Aorta (tissue), 5 donors: ENCODE measurements at places on chromosomes 6 and 20.

- no peak overlapping the region for H3K4me3 ChIP-seq
- no peaks in the 10 kb centered on the region for H3K36me3 ChIP-seq
- no peak for DNase-seq
- no peak overlapping the region for H3K27ac ChIP-seq
- H3K4me1 ChIP-seq: no peaks in the 10 kb centered on the region
These were observed 248.4 kb downstream of the PACRG start for GRCh38 chr6:162976141-162976540.

- no peak for DNase-seq
- no peaks in the 10 kb centered on the region for H3K27me3 ChIP-seq
- no peak overlapping the region for H3K27ac ChIP-seq
- no peaks in the 10 kb centered on the region for H3K36me3 ChIP-seq
These were observed 24.1 kb downstream of the ZHX3 start for GRCh38 chr20:41293269-41294037.

- DNase-seq: no peak
- no peaks in the 10 kb centered on the region for H3K27me3 ChIP-seq
- no peaks in the 10 kb centered on the region for H3K36me3 ChIP-seq
- no peak overlapping the region for H3K27ac ChIP-seq
- H3K4me1 ChIP-seq: no peaks in the 10 kb centered on the region
- H3K4me3 ChIP-seq: no peak overlapping the region
These were observed 91.7 kb upstream of the HDDC2 start for GRCh38 chr6:125393449-125393858.

DNA sequence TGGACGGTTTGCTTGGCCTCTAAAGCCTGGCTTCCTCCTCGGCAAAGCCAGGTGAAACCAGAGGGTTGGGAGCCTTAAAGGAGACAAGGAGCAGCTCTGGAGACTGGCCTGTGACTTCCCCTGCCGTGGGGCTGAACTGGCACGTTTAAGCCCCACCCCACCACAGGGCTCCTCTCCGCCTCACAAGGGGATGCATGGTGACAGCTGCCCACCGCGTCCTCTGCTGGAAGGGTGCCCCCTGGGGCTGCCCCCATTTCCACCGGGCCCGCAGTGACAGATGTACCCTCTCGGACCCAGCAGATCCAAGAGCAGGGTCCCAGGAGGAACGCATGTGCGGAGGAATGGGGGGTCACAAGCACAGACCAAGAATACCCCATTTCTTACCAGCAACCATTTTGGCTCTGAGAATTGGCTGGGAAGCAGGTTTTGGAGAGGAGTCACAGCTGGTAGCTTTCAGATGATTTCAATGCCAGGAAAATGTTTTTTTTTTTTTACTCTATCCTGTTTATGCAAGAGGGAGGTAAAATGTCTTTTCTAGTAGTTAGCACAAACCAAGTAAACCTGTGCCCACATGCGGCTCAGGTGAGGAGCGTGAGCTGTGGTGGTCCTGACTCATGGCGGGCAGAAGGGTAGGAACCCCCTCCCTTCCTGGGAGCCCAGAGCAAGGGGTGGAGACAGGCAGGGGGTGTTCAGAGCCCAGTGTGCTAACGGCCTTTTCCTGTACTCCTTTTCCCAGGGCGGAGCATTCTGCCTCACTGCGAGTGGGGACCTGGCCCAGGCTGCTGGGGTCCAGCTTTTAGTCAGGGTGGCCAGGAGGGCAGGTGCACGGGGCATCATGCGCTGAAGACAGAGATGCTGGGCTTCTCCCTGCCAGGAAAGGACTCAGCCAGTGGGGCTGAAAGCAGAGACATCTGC, 33.0 kb downstream of the FRMD1 start:
- DNase-seq: no peak
- H3K4me3 ChIP-seq: no peak overlapping the region
- H3K4me1 ChIP-seq: no peaks in the 10 kb centered on the region

DNA sequence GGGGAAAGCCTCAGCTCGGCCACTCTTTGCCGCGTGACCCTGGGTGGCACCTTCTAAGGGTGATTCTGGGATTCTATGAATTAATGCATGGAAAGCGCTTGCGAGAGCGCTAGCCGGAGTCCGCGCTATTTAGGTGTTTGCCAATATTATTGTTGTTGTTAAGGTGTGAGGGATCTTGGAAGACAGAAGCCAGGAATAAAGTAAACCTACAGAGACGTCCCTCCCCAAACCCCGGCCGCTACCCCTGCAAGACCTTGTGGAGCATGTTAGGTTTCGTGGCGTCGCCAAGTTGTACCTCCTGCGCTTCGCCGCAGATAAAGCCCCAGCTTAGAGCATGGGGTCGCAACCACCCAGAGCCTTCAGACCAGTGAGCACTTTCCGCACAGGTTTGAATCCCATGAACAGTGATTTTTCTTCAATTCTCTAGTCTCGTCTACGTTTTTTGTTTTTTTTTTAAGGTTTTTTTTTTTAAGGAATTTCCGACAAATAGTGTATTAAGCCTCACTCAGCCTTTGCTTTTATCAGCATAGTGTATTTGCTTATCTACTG, 16.9 kb upstream of the ZSCAN9 start:
- H3K27ac ChIP-seq: no peak overlapping the region
- DNase-seq: no peak
- no peak overlapping the region for H3K4me3 ChIP-seq
- H3K27me3 ChIP-seq: no peaks in the 10 kb centered on the region
- no peaks in the 10 kb centered on the region for H3K36me3 ChIP-seq

DNA sequence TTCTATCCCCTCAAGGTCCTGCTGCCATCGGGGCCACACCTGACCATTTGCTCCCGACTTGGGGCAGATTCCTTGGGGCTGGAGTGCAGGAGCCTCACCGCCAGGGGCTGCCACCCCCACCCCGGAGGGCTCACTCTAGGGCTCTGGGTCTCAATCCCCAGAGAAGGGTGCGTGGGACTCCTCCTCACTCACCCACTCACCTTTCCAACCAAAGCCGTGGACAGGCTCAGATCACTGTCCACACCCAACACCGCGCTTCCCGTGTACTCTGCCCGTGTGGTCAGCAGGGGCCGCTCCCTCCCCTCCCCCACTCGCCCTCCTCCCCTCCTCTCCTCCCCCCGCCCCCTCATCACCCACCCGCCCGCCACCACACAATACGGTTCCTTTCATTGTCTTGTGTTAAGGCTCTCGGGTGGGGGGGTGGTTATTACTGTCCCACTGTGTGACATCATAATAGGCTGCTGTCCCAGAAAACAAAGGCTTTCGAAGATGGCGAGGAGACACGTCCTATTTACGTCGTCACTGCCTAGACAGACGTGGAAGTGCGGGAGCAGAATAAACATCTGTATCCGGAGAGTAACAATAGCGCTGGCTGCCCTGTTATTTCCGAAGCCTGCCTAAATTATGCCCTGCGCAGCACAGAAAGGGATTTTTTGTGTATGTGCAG, 85.8 kb downstream of the YTHDF1 start:
- H3K27ac ChIP-seq: no peak overlapping the region
- H3K27me3 ChIP-seq: no peaks in the 10 kb centered on the region
- DNase-seq: peak; percentile 51
